ENCODE measurements at places on chromosomes 2 and 18.

GRCh38 chr2:176080540-176081375, 3.0 kb downstream of the EVX2 start:
- DNase-seq: no peak

GRCh38 chr2:8672940-8673339, 8.9 kb upstream of the ID2 start:
- no peak for DNase-seq

- DNase-seq: no peak
Measured at GRCh38 chr2:111662771-111663470, 221.1 kb downstream of the ANAPC1 start.

DNA sequence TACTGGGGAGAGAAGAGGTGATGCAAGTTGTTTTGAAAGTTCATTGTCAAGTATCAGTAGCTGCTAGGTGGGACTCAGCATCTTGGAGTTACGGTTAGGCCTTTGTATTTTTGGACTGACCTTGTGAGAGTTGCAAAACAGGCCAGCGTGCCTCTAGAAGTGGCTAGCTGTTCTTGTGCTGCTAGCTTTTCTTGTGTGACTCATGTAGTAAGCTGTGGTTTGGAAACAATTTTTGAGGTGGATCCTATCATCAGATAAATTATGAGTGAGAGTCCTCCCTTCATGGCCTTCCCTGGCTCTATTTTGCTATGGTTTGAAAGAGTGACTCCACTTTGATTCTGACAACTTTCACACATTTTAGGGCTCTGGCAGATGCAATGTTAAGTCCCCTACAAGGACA, 409.2 kb upstream of the HS6ST1 start:
- DNase-seq: no peak

DNA sequence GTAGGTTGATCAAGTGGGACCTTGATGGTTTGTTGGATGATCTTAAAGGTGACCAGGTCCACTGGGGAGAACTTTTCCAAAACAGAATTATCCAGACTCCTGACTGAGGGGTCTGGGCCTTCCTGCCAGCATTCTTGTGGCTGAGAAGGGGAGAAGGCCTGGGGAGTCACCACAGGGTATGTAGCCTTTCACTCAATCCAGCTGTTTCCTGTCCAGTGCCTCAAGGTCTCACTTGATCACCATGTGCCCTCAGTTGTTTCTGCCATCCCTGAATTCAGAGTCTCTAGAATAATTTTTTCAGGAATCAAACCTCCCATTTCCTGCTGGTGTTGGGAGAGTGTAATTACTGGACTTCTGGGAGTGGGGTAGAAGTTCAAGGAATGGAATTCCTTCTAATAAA, 54.4 kb upstream of the TANC1 start:
- DNase-seq: no peak

GRCh38 chr18:68152770-68153169, 562.1 kb downstream of the TMX3 start:
- no peak for DNase-seq
